NCI-H2029 (cell line): ENCODE measurements at places on chromosomes 6 and 20.

GRCh38 chr6:143838395-143838794 is 4.7 kb upstream of the LTV1 start:
- DNase-seq = no peak

GRCh38 chr6:82720992-82721391 is 344.6 kb downstream of the UBE3D start:
- DNase-seq = no peak

DNA sequence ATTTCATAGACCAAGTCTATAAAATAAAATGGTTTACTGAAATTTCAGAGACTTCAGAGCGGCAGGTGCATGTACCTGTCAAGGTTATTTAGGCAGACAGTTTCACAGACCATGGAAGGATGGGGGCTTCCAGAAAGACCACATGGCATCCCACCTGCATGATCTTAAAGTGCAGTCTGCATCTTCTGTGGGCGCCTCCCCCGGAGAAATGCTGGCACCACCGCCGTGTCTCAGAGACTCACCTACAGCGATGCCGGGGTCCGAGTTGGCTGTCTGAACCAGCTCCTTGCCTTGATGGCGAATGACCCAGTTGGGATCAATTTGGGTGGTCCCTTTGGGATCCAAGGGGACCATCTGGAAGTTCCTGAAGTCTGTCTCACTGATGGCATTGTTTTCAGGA is 30.6 kb downstream of the THBS2 start:
- no peak for DNase-seq

DNA sequence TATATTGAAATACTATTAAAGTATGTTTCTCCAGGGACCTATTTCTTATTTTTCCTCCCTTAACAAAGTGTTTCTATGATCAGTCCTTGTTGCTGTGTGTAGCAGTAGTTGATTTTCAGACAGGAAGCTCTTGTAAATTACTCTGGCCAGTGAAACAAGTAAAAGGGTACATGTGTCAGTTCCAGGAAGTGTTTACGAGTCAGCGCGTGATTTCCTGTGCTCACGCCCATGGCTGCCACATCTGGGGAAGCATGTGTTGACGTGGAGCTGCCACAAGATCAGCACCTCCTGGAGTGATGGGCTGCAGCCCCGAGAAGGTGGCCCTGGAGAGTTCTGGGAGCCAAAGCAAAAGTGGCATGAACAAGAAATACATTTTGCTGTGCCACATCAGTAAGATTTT is 38.6 kb upstream of the GGTLC1 start:
- no peak for DNase-seq

GRCh38 chr20:51211191-51211590 is 188.3 kb upstream of the KCNG1 start:
- no peak for DNase-seq

- no peak for DNase-seq
These were observed 51.0 kb downstream of the CPXM1 start for GRCh38 chr20:2749343-2749950.

DNA sequence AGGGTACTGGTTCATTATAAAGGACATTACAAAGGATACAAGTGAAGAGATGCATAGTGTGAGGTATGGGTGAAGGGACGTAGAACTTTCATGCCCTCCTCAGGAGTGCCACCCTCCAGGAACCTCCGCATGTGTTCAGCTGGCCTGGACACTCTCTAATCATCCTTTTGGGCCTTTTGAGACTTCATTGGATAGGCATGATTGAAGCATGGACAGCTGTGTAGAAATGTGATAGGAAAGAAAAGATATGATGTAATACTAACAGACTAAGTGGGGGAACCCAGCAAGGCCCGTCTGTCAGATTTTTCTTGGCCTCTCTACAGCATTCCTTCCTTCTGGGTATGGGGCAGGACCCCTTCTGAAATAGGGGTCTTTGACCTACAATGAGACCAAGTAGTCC is 31.1 kb downstream of the DOP1A start:
- DNase-seq = no peak

DNA sequence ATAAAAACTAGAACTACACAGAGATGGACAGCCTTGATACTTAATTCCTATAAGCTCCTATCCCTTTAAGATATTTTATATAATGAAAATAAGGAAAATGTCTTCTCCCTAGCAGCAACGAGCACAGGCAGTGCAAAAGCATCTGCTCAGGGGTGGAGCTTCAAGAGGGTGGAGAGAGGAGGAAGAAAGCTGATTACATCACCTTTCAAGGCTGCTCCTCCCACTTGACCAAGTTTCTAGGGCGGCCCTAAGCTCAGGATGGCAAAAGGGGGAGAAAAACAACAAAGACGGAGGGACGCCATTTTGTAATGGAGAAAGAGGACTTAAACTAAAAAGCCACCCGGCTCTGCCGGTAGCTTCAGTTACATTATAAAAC is 2.2 kb downstream of the PPP1R10 start:
- peak; percentile 97 for DNase-seq

DNA sequence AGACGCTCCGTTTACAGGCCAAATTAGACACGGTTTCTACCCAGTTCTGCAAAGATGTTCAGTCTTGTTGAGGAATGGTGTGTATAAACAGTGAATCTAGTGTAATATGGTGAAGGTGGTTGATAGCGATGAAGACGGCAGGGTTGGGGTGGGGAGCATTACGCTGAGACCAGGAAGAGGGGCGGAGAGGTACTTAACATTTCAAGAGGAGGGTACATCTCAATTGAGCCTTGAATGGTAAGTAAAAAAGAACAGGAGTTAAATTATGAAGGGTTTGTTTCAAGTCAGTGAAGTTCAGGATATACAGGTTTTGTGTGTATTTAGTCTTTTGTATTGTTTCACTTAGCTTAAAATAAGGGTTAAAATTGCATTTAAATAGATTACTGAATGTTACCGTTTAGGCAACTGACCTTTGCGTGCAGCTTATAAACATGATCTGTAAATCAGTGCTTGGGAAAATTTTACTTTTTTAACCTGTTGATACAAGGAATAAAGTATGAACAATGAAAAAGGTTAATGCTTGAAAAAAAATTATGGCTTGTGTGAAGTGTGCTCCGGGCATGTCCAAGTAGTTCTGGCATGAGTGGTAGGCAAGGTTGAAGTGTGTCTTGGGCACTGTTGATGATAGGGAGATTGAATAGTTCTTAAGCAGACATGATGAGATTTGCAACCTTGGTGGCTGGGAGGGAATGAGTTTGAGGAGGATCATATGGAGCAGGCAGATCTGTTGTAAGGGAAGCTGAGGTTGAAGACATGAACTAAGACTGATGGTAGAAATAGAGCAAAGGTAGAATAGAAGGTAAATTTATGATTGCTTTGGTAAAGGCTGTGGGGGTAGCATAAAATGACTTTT is 842 bp downstream of the POLR1C start:
- DNase-seq = no peak

GRCh38 chr6:15074806-15075205 is 171.1 kb upstream of the JARID2 start:
- DNase-seq = no peak

GRCh38 chr6:55678330-55679224 is 99.6 kb upstream of the HMGCLL1 start:
- no peak for DNase-seq

GRCh38 chr20:49320460-49320859 is 42.6 kb upstream of the ZNFX1 start:
- no peak for DNase-seq

DNA sequence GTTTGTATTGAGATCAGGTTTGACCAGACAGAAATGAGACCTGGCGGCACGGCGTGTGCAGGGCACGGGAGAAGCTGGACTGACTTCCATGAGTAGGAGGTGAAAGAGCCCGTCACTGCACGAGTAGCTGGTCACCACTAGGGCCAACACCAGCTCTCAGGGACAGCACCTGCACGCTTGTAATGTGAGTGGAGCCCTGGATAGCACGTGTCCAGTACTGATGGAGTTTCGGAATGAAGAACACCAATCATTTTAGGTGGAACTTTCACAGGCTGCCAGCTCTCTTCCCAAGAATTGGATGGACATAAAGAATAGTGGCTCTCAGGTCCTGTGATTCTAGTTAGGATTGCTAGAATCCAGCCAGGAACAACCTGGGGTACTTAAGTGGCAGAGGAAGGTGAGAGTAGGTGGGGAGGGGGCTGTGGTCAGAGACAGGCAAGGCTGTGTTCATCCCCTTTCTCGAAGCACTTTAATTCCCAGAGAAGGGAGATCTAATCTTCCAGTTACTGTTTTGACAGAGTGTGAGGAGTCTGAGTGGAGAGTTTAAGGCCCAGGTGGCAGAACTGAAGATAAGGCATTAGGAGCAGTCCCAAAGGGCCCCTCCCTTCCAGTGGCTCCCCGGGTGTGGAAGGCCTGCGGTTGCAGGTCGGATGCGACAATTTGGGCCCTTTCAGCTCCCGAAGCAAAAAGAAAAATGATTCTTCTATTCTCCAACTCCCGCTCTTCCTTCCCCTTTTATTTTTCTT is 314.8 kb downstream of the QKI start:
- DNase-seq = no peak

DNA sequence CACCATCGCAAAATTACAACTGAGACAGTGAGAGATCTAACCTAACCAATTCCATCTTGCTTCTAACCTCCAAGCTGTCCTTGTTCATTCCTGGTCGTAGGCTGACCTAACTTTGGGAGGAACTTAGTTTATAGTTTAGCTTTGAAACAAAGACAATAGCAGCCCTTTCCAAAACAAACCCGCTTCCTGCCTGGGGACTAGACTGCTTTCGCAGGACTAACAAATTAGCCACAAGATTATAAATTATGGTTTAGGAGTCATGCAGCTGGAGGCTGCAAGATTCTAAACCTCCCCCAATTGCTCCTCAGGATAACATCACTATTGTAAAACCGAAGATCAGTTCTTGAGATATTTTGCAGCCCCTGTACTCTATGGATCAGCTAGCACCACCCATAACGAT is 63.2 kb downstream of the TRIM27 start:
- DNase-seq = no peak

DNA sequence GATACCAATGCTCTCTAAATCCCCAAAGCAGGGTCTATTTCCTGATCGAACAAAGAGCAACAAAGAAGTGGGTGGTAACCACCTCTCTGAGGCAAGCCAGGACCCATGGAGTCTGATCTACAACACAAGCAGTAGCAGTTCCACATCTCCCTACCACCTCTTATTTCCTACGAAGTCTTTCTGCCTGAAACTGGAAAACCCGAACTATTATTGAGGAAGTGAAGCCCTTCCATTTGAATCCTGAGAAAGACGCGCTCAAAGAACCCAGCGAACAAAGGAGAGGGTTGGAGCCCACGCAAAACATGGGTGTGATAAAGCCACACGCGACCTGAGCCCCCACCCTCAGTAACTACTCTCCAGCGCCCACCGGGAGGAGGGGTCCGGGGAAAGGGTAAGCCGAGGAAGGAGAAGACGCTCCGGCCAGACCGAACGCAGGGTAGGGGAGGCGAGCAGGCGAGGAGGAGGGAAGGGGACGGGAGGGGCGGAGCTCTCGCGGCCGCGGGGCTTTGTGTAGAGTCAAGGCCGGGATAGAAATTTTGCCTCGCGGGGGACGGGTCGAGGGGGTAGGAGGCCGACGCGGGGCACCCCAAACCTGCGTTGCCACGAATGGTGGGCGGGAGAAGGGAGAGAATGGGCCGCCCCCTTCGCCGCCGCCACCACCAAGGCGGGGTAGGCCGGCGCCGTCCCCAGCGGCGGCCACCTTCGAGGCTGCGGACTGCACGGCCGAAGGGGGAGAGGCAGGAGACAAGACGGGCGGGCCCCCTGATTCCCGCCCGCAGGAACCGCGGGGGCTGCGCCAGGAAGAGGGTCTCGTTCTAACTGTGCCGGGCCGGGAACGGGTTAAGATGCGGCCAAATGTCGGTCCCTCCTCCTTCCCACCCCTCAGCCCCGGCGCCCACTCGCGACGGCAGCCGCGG is 802 bp downstream of the HDAC2 start:
- DNase-seq = peak; percentile 59

DNA sequence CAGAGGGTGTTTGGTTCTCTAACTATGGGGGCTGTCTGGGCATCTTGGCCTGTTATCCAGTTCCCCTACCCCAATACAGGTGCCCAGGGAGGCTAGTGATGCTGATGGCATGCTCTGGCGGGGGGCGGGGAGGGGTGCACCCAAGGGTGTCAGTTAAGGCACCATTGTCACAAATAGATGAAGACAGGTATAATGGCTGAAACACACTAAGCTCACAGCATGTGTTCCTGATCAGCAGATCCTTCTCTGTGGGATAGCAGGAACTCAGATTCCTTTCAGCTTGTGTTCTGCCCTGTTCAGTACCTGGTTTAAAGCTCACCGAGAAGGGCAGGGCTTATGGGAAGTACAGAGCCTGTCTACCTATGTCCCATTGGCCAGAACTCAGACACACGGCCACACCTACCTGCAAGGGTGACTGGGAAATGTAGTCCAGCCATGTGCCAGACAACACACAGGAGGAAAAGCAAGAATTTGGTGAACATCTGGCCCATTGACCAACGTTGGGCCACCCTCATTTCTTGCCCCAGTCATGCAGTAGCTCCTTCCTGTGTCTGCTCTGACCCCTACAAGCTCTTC is 3.4 kb upstream of the RSPO4 start:
- DNase-seq = no peak

DNA sequence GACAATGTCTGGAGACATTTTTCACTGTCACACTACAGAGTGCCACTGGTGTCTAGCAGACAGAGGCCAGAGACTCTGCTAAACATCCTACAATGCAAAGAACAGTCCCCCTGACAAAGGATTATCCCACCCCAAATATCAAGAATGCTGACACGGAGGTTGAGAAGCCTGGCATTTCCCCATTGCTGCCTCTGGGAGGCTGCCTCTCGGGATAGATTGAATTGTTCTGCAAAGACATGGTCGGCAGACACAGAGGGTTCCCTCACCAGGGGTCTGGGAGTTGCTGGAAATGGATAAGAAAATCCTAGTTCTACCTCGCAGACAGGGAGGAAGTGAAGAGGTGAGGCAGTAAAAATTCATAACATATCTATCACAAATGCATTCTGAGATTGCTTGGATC is 166.4 kb upstream of the AGPAT4 start:
- DNase-seq = no peak

DNA sequence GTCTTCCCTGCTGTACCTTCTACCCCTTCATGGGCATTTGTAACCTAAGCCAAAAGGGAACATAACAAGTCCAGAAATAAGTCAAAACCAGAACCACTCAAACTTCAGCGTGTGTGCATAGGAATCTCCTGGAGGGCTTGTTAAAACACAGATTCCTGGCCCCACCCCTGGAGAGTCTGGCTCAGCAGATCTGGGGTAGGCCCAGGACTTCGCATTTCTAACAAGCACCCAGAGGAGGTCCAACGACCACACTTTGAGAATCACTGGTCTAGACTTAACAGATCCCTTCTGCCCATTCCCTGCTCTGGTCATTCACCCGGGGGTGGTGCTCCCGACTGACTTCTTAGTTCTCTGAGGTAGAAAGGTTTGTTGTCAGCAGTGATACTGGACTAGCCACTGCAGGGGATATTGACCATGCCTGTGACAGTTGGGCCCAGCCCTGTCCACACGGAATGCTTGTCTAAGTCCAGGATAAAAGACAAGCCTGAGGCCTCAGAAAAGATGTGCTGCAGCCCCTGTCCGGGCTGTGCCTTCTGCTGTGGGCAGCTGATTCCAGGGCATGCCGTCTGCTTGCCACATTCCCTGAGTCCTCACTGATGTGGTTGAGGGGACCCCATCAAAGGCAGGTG is 68.6 kb downstream of the SYNJ2 start:
- no peak for DNase-seq

GRCh38 chr20:57225197-57225733 is 41.2 kb downstream of the BMP7 start:
- DNase-seq = no peak

GRCh38 chr6:156780102-156780641 is 3.0 kb downstream of the ARID1B start:
- peak; percentile 80 for DNase-seq

- no peak for DNase-seq
These were observed 107.9 kb downstream of the TSHZ2 start for GRCh38 chr20:53079828-53080686.

- peak; percentile 94 for DNase-seq
These were observed 79.0 kb downstream of the SYNJ2 start for GRCh38 chr6:158060455-158061360.
